ENCODE measurements at places on chromosomes 13 and 19.
A peak's percentile ranks its signal among the peaks of the same experiment; 100 is the strongest.

DNA sequence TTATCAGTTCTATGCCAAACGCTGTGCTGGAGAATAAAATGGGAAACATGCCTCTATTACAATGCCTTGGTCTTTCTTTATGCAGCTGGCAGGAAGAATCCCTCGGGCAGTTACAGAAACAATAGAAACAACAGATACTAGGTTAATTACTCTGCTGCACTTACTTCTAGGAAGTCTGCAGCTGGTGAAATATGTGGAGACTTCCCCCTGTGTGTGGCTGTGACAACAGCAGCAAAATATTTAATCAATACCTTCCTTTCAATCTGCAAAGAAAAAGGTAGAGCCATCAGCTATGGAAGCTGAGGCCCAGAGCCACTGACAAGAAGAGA, 9.9 kb downstream of the STOML3 start:
- no peak for DNase-seq

GRCh38 chr13:42929886-42930535, 62.0 kb downstream of the EPSTI1 start:
- DNase-seq: no peak

DNA sequence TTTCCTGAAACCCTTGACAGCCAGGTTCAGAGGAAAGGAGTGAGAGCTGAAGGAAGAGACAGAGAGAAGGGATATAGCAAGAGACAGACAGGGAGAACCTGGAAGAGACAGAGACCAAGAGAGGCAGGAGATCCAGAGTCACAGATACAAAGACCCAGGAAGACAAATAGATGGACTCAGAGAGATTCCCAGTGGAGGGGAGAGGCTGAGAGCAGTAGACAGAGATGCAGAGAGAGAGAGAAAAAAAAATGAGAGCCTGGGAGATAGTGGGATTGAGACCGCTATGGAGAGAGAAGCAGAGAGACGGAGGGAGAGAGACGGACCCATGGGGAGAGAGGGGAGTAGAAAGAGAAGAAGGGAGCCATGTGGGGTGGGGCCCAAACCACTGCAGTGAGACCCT, 763 bp downstream of the FXYD7 start:
- DNase-seq: no peak

- DNase-seq: no peak
Measured at GRCh38 chr13:48232420-48233045, 473 bp upstream of the ITM2B start.

- DNase-seq: no peak
Measured at GRCh38 chr13:39862900-39863299, 207.4 kb downstream of the COG6 start.

GRCh38 chr13:67632590-67632989, 402.5 kb upstream of the PCDH9 start:
- no peak for DNase-seq

GRCh38 chr13:86830046-86830445, 841.1 kb upstream of the SLITRK5 start:
- DNase-seq: no peak

GRCh38 chr19:47756953-47757608, 11.7 kb downstream of the NOP53 start:
- no peak for DNase-seq

- no peak for DNase-seq
Measured at GRCh38 chr13:30751183-30751933, 16.0 kb downstream of the ALOX5AP start.

- DNase-seq: no peak
Measured at GRCh38 chr13:75530549-75530961, 7.1 kb downstream of the COMMD6 start.

GRCh38 chr19:2176337-2176994, 12.7 kb downstream of the DOT1L start:
- DNase-seq: no peak

- no peak for DNase-seq
Measured at GRCh38 chr13:72463561-72463960, 263.9 kb downstream of the MZT1 start.

DNA sequence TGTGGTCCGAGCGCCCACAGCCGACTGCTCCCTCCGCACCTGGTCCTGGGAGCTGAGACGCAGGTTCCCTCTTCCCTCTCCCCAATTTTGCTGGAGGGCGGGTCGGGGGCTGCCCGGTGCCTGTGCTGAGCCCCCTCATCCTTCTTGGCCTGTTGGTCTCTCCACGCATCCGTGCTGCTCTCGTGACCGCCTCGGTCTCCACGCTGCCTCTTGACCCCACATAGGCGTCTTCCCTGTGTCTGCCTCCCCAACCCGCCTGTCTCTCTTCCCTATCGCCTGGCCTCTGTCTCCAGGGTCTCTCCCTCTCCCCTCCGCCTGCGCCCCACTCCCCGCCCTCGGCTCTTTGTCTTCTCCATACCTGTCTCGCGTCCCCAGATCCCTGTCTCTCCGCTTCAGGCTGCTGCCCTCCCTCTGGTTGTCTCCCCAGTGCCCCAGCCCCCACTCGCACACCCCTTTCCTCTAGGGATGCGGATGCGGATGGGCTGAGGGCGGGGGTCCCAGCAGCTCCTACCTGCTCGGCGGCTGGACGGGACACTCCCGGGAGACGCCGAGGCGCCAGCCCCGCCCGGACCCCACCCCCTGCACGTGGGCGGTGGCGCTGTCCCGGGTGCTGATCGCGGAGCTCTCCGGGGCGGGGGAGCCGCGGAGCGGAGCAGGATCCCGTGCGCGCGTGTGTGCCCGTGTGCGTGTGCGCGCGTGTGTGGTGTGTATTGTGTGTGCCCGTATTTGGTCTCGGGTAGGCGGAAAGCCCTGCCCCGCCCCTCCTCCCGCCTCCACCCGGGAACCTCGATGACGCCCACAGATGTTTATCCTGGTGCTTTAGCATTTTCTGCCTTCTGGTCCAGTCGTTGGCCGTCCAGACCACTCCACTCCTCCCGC, at the start of gene SYT5:
Gene SYT5, minus strand, starts transcription at position 684 of the 879 bp plus-strand sequence. CDS start 1,248 bp downstream, outside the sequence.
- peak; percentile 54 for DNase-seq

- DNase-seq: no peak
Measured at GRCh38 chr13:79141082-79141481, 265.0 kb downstream of the RBM26 start.

DNA sequence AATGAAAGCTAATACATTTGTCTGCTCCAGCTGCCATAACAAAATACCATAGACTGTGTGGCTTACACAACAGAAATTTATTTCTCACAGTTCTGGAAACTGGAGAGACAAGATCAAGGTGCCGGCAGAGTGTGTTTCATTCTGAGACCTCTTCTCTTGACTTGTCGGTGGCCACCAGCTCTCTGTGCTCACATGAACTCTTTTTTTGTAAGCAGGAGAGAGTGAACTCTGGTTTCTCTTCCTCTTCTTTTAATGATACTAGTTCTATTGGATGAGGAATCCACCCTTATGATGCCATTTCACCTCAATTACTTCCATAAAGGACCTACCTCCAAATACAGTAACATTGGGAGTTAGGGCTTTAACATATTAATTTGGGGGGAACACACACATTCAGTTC, 11.7 kb downstream of the KCTD12 start:
- DNase-seq: no peak

DNA sequence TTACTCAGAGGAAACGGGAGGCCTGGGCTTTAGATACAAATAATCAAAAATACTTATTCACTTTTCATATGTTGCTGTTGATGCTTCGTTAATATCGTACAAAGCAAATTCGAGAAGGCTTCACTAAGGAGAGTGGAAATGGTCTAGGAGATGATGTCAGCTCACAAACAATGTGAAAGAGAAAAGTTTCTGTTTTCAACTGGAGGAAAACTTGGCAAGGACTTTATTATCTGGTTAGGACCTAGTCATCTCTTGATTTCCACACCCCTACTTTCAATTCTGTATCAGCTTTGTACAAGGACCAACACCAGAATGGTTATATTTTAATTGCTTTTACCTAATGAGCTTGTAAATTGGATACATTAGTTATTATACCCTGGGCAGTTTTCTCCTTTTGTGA, 88.0 kb downstream of the SLC10A2 start:
- no peak for DNase-seq

DNA sequence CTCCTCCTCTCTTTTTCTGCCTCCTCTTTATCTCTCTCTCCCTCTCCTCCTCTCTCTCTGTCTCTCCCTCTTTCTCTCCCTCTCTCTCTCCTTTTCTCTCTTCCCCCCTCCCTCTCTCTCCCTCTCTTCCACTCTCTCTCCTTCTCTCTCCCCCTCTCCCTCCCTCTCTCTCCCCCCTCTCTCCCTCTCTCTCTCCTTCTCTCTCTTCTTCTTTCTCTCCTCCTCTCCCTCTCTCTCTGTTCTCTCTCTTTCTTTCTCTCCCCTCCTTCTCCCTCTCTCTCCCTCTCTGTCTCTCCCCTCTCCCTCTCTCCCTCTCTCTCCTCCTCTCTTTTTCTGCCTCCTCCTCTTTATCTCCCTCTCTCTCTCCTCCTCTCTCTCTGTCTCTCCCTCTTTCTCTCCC, 197.4 kb downstream of the UQCRFS1 start:
- DNase-seq: no peak

DNA sequence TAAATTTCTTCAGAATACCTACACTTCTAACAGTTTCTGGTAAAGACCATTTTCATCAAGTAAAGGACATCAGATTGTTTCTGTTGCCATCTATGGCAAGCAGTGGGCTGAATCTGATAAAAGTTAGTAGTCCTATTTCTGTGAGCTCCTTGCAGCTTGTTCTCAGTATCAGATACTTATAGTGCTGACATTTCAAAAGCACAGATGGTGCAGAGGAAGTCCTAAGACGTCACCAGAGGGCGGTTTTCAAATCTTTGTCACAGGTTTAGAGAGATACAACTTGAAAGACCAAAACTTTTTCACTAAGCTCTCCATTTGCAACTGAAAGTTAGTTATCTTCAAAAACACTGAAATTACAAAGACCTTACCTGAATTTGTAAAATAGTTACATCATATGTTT, 719.8 kb downstream of the SLITRK1 start:
- DNase-seq: no peak

- DNase-seq: peak; percentile 64
Measured at GRCh38 chr19:7705387-7706187, 3.7 kb upstream of the FCER2 start.

- DNase-seq: no peak
Measured at GRCh38 chr19:44741841-44742329, 6.6 kb upstream of the BCL3 start.

GRCh38 chr13:106109391-106109791, 426.1 kb downstream of the EFNB2 start:
- no peak for DNase-seq

- peak; percentile 66 for DNase-seq
Measured at GRCh38 chr19:34999498-35000337, at the start of gene GRAMD1A. TSS of gene GRAMD1A (plus strand) at chr19:35000323. CDS start at chr19:35000479, 156 bp downstream.

GRCh38 chr13:103812971-103813370, 746.8 kb upstream of the SLC10A2 start:
- DNase-seq: no peak

- no peak for DNase-seq
Measured at GRCh38 chr19:6740589-6741343, 1.3 kb downstream of the TRIP10 start.

DNA sequence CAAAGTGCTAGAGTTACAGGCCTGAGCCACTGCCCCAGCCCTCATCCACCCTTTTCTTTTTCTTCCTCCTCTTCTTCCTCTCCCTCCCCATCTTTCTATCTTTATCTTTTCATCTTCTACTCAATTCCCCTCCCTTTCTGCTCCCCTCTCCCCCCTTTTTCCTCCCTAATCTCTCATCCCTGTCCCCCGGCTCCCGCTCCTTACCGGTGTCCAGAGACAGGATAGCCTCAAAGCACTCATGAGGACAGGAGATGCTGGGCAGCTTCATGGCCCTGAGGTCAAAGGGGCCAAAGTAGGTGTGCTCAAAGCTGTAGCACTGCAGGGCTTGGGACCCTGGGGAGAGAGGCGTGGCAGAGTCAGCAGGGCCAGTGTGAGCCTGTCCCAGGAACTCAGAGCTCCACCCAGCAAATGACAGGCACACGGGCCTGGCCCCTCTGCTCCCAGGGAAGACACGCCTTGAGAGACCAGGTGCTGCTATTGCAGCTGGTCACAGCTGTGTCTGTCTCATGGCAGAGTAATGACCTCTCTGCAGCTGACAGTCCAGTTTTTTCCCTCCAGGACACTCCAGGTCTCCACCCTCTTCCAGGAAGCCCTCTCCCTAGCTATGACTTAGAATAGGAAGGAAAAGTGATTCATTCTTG, 2.6 kb downstream of the LYPD5 start:
- DNase-seq: no peak

- DNase-seq: no peak
Measured at GRCh38 chr19:2650515-2650914, 52.0 kb downstream of the GNG7 start.

- peak; percentile 100 for DNase-seq
Measured at GRCh38 chr19:58572818-58573657, at the start of gene MZF1. TSS of gene MZF1 (minus strand) at chr19:58573335. CDS start at chr19:58571389, 1,946 bp downstream.

DNA sequence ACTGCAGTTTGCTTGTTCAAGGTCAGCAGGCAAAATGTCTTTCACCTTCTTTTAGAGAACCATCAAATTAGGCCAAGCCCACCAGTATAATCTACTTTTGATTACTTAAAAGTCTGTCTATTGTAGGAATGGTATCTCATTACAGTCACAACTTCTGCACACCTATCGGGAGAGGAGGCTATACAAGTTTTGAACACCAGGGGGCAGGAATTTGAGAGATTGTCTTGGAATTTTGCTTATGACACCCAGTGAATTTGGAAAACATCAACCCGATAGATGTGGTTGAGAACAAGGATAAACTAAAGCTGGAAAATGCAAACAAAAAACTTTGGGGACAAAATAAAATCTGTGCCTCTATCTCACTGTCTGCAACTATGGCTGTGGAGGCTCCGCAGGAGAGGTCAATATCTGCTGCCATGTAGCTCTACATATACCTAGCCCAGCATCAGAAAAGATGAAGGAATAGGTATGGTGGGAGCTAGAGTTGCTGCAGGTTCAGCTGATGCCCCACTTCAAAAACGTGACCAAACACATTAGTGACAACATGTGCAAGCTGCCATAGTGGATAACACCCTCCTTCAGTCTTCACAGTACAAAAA, 1299.2 kb upstream of the SPRY2 start:
- no peak for DNase-seq

DNA sequence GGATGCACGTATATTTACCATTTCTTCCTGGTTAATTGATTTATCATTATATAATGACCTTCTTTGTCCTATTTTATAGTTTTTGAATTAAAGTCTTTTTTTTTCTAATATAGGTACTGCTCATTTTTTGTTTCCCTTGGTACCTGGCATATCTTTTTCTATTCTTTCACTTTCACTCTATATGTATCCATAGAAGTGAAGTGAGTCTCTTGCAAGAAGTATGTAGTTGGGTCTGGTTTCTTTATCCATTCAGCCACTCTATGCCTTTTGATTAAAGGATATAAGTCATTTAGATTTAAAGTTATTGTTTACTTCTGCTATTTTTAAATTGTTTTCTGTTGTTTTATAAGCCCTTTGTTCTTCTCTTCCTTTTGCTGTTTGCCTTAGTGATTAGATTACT, 194.3 kb upstream of the SLITRK6 start:
- DNase-seq: no peak

- no peak for DNase-seq
Measured at GRCh38 chr13:82330499-82330898, 1551.8 kb downstream of the SLITRK1 start.

All from activated T-cell treated with anti-CD3 and anti-CD28 coated beads, Interleukin-2, amount 50 U/mL, for 4 hours (primary cell).